ENCODE measurements at places on chromosomes 6 and 20. TPM values are rescaled to one million over a fixed set of nuclear protein-coding genes. Genes with fewer than 3 reads are reported as not detected.

The TCF19 gene
- total RNA-seq = 2.1 TPM

The TNFRSF21 gene
- 55.7 TPM for total RNA-seq

The AKAP12 gene
- 223 TPM for total RNA-seq

The UNC5CL gene
- 0.48 TPM for total RNA-seq

The TMEM170B gene
- 13.5 TPM for total RNA-seq

The SLA2 gene
- 0.64 TPM for total RNA-seq

The HLA-DRA gene
- 174 TPM for total RNA-seq

The TPBG gene
- 15.0 TPM for total RNA-seq

The APCDD1L gene
- not detected for total RNA-seq

Measured in mesenteric fat pad (tissue), 1 donor.